NCI-H1092 (cell line): ENCODE measurements at places on chromosomes 2 and 18.

DNA sequence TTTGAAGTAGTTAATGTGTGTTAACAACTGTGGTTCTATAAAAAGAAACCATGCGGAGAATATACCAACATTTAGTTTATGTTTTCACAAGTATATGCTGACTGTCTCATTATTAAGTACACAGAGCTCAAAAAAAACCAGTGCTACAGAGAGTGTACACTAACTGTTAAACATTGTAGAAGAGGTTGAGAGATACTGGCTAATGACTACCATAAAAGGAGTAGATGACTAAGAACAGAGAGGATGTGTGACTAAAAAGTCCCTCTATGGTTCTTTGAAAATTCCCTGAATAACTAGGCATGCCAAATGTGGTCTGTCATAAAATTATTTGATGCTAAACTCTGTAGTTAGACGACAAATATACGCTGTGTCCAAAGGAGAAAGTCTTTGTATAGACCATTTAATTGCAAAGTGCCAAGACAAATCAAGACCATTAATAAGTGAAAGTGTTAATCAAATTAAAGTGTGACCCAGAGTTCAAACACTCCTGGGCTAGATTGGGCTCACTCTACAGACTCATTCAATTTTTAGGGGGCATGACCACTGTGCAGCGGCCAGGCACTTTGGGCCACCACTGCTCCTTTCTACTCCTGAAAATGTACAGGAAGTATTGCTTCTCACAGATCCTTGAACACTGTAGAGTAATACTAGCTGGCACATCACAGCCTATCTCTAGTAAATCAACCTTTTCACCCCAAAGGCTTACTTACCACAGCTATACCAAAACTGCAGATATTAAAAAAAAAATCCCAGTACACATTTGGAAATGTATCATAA is 45.1 kb upstream of the SERTAD2 start:
- no peak for DNase-seq

GRCh38 chr2:6917761-6918421 is 679 bp downstream of the RNF144A start:
- no peak for DNase-seq

DNA sequence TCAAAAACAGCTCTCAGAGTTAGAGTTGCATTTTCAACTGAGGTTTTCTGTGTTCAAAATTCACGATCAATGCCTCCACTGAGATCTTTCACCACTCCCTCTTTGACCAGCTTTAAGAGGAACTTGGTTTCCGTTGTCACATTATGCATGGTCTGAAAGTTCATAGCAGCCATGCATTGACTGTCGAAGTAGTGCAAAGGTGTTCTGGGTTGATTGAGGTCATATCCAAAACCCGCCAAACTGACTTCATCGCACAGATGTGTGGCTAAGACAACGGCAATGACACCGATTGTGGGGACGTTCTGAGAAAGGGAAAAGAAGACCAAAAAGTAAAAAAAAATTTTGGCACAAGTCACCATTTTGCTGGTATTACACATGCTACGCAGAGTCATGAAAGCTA is 48.7 kb downstream of the ST3GAL5 start:
- no peak for DNase-seq

DNA sequence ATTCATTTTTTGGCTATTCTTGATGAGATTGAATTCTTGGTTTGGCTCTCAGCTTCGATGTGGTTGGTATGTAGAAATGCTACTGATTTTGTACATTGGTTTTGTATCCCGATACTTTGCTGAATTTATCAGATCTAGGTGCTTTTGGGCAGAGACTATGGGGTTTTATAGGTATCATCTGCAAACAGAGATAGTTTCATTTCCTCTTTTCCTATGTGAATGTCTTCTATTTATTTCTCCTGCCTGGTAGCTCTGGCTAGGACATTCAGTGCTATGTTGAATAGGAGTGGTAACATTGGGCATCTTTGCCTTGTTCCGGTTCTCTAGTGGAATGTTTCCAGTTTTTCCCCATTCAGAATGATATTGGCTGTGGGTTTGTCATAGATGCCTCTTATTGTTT is 5.5 kb upstream of the TACR1 start:
- DNase-seq, result no peak

DNA sequence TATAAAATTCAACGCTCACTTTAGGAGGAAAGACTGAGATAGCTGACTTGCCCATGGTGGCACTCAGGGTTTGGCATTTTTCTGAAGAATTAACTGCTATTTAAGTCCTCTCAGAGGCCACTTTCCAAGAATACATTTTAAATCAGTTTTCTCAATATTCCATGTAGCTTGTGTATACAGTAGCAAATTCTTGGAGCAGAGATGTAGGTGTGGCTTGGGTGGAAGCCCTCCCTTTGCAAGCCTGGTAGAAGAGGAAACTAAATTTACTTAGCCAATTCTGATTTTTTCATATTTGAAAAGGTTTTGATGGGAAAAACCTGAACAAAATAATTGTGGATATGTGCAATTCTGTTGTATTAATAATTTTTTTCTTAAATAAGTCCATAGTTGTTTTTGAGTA is 14.0 kb upstream of the ITGAV start:
- DNase-seq, result no peak
